NCI-H2081 treated with DMSO at 0.1 percent for 48 hours (cell line): ENCODE measurements at places on chromosomes 12 and 14.
A peak's percentile ranks its signal among the peaks of the same experiment; 100 is the strongest.

GRCh38 chr12:3543826-3544225, 52.8 kb downstream of the PRMT8 start:
- DNase-seq = no peak

DNA sequence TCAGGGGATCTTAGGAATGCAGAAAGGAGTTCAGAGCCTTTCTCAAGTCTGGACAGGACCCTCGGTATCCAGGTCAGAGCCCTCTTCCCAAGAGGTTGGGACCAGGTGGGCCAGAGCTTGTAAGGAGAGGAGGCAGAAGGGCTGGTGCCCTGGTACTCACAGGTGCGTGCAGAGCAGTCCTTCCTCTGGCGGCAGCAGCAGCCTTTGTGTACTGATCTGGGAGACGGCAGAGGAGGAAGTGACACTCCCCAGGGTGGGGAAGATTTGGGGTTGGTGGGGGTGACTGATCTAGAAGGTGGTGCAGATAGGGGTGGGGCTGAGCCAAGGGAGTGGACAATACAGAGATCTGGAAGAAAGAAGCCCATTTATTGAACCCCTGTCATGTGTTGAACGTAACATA, at the start of gene ITGB7:
TSS of gene ITGB7 (minus strand) at position 210 of the 400 bp plus-strand sequence. CDS start 6,808 bp downstream, outside the sequence.
- DNase-seq = no peak

DNA sequence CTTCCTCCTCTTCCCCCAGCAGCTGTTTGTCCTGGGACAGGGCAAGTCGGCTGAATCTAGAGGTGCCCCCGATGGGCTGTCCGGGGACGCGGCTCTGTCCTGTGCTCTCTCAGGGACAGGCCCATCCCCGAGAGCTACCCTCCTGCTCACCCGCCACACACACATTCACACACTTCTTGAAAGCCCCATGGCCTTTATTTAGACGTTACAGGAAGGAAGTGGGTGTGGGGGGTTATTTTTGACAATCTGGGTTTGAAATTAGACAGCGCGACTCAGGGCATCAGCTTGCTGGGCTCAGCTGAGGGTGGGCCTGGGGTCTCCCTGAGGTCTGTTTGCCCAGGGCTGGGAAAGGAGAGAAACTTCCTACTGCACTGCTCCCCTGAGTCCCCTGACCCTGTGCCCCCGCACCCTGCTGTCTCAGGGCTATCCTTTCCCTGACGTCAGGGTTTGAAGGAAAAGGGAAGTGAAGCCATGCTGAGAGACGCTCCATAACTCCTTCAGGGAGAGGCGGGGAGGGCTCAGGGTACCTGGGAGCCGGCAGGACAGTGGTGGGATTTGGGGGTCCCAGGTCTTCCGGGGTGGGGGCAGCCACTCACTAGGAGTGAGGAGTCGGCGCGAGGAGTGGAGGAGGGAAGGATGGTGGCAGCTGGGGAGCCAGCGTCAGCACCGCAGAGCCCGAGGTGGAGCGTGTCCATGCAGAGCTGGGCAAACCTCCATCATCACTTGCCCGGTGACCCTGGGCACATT, 8.1 kb downstream of the PTPN6 start:
- DNase-seq = no peak

DNA sequence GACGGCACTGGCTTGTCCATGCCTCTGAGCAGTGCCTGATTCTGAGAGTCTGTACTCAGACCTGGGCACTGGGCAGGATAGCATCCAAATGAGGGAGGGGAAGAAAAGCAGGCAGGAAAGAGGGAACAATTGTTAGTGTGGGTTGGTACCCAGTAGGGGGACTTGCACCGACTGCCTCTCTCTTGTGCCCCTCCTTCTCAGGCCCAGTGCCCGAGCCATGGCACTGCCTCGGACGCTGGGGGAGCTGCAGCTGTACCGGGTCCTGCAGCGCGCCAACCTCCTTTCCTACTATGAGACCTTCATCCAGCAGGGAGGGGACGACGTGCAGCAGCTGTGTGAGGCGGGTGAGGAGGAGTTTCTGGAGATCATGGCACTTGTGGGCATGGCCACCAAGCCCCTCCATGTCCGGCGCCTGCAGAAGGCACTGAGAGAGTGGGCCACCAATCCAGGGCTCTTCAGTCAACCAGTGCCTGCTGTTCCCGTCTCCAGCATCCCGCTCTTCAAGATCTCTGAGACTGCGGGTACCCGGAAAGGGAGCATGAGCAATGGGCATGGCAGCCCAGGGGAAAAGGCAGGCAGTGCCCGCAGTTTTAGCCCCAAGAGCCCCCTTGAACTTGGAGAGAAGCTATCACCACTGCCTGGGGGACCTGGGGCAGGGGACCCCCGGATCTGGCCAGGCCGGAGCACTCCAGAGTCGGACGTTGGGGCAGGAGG, 2.2 kb downstream of the NAB2 start:
- DNase-seq = no peak

GRCh38 chr12:100842156-100842555, 47.6 kb downstream of the ANO4 start:
- no peak for DNase-seq

DNA sequence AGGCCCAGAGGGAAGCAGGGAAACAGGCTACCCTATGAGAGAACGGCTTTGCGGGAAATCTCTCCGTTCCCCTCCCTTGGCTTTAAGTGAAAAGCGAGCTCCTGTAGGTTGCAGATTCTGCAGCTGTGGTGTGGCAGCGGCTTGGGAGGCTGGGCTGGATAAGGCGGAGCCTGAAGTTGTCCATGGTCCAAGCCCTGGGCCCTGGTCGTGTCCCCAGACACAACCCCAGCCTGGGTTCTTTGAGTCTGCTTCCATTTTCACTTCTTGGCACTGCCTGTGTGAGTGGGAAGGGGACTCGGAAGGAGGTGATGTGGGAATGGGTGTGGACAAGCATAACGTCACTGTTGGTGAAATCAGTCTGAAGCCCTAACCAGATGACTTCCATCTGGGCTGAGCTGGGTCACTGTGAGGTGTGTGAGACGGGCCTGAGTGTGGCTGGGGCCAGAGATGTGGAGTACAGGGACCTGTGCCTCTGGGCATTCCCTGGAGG, 43.0 kb upstream of the CTDSP2 start:
- DNase-seq = peak; percentile 20

DNA sequence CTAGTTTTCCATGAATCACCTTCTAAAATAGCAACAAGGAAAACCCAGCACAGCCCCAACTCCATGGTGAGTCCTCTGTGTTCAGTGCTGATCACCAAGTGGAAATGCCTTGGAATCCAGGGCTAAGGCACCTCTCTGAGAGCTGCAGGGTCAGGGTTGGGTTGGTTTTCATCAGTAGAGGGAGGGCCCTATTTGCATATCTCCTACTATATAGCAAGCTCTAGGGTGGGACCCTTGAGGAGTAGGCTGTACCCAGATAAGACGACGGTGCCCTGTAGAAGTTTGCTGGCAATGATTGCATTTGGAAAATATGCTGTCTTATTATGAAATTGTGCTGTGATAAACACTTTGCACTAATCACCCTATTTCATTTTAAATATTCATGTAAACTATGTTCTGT, 1011.8 kb downstream of the TMEM121 start:
- DNase-seq = no peak

DNA sequence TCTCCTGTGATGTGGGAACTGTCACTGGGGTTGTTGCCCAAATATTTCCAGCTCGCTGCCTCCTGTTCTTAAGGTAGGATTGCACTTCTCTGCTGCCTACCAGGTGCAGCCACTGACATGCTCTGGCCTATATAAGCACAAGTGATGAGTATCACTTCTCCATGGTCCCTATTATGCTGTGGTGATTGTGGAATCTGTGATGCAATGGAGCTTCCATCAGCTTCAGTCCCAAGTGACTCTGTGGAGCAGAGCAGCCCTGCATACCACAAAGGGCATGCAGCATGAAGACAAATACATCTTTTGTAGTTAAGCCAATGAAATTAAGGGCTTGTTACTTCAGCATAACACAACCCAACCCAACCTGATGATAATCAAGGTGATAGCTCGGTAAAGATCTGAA, 43.5 kb downstream of the CKAP4 start:
- no peak for DNase-seq

GRCh38 chr14:26282578-26282977, 315.3 kb downstream of the NOVA1 start:
- no peak for DNase-seq

DNA sequence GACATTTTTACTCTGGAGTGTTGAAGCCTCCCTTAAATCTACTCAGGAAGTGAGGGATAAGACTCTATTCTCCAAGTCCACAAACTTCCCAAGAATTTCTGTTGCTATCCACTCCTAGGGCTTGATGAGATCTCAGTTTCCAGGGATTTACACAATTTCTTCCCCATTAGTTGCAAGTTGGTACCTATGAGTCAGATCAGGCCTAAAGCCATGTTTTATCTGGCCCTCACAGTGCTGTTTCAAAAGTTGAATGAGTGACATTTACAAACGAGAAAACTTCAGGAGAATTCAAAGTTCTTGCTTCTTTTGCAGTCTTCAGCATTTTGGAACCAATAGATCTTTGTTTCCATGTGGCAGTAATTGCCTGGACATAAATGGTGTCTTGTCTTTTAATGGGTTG, 156.4 kb upstream of the SYT10 start:
- no peak for DNase-seq

GRCh38 chr12:62737615-62738014, 197.3 kb downstream of the PPM1H start:
- DNase-seq = no peak

- no peak for DNase-seq
Observed at GRCh38 chr12:9587987-9588600, 19.6 kb downstream of the KLRB1 start.

GRCh38 chr12:22105542-22105941, 59.5 kb downstream of the CMAS start:
- no peak for DNase-seq

DNA sequence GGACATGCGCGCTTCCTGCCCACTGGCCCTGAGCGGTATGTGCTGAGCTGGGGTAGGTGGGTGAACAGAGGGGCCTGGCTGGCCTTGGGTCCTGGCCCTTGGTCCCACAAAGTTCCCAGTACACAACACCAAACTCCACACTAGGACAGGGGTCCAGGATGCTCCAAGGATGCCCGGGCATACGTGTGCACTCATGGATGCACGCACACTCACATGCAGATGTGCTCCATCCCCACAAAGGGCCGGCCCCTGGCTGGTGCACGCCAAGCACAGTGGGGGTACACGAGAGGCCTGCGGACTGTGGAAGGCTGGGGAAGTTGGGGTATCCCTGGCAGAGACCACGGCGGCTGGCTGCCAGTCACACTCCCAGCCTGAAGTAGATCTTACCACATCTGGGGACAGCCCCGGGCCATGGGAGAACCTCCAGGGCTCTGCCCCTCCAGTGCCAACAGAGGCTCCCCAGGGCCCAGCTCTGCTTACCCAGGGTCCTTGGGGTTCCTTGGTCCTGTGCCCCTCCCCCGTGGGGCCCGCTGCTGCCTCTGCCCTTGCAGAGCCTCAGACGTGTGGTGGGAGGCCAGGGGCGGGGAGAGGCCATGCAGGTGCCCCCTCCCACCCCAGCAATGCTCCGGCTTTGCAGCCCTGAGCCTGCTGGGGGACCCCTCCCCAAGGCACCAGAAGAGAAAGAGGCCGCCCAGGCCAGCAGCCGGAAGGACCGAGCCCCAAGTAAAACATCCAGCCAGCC, 24.0 kb upstream of the NUDT14 start:
- no peak for DNase-seq

GRCh38 chr12:68007033-68007432, 17.8 kb downstream of the IFNG-AS1 start:
- no peak for DNase-seq

- DNase-seq = no peak
Observed at GRCh38 chr12:101567918-101568317, 26.9 kb upstream of the MYBPC1 start.

- peak; percentile 38 for DNase-seq
Observed at GRCh38 chr14:37197421-37198272, at the start of gene MIPOL1. TSS of gene MIPOL1 (plus strand) at chr14:37197937. CDS start at chr14:37247889, 49,952 bp downstream.

- DNase-seq = no peak
Observed at GRCh38 chr12:56931474-56931978, 2.7 kb downstream of the SDR9C7 start.

GRCh38 chr12:120720234-120720986, 5.2 kb upstream of the ACADS start:
- DNase-seq = no peak

DNA sequence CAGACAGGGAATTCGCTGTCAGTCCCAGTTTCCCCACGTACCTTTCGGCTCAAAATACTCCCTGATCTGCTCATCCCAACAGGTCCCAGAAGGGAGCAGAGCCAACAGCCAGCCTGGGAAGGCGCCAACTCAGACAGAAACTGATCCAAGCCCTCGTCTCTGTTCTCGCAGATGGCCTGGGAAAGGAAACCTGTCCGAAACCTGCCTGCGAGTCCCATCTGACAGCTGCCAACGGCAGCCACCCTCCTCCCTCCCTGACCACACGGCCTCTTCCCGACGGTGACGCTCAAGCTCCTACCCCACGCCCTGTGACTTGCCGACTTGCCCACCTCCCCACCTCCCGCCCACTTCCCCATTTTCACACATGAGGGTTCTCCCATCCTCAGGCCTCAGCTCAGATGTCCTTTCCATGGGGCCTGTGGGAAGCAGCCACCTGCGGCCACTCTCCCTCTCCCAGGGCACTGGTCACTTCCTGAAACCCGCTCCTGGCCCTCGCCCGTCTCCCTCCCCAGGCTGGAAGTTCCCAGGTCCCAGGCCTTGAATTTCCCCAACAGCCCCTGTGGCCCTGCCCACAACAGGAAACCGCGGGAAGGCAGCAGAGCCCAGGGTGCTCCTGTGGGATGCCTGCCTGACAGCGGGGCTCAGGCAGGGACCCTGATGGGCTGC, 60.9 kb upstream of the FBRSL1 start:
- DNase-seq = no peak

- DNase-seq = peak; percentile 81
Observed at GRCh38 chr12:3315201-3315661, 175.8 kb upstream of the PRMT8 start.

GRCh38 chr12:86256163-86256562, at the start of gene MGAT4C:
TSS of gene MGAT4C (minus strand) at chr12:86256391.
- peak; percentile 93 for DNase-seq

DNA sequence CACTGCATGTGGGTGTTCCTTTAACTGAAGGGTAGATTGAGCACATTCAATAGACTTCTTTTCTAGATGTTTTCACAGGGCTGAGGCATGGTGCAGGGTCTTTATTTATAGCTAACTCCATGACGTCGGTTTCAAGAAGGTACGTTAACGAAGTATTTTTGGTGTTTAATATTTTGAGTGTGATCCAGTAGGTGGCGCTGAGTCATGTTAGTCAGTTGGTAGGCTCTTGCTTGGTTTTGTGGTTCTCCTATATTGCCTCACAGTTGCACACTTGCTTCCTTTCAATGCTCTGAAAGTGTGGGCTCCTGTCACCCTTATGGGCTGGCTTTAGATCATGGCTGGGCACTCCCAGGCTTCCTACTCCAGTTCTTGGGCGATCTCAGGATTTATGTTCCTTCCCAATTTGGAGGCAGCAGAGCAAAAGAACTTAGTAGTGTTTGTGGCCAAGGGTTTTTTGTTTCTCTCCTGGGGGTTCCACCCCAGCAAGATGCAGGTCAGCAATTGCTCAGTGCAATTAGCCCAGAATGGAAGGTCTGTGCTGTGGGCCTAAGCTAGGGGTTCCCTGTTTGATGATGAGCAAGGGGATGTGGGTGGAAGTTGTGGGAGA, 471.6 kb upstream of the FOXG1 start:
- DNase-seq = no peak

DNA sequence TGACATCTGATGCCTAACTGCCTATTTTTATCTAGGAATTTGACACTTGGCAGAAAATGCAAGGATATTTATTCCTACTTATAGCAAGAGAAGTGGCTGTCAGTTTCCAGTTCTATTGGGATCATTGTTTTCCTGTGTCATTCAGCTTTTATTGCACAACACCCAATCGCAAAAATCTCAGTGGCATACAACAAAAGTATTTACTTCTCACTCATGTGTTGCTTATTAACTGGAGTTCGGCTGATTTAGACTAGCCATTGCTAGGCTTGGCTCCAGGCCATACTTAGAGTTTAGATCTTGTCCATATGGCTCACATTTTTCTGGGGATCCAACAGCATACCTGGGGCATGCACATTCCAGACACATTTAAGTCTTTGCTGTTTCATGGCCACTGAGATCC, 218.6 kb upstream of the SYT1 start:
- DNase-seq = no peak
